ENCODE measurements at places on chromosomes 11 and 22.
A peak's percentile ranks its signal among the peaks of the same experiment; 100 is the strongest.

GRCh38 chr11:106524436-106524835, 447.0 kb downstream of the AASDHPPT start:
- no peak for DNase-seq

DNA sequence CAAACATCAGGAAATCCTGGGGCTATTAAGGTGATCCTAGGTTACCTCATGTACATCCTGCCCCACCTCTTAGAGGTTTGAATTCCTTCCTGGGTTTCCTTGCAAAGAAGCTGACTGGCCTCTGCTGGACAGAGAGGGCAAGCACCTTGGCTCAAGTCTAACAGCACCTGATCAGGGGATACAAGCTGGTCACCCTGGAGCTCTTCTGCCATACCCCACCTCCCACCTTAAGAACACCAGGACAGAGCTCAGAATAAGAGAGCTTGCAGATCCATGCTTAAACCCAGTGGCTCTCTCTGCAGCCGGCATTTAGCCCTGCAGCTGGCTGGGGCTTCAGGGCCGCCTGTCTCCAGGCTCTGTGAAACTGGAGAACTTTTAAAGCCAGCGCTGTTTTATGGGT, 386.6 kb upstream of the NARS2 start:
- no peak for DNase-seq

DNA sequence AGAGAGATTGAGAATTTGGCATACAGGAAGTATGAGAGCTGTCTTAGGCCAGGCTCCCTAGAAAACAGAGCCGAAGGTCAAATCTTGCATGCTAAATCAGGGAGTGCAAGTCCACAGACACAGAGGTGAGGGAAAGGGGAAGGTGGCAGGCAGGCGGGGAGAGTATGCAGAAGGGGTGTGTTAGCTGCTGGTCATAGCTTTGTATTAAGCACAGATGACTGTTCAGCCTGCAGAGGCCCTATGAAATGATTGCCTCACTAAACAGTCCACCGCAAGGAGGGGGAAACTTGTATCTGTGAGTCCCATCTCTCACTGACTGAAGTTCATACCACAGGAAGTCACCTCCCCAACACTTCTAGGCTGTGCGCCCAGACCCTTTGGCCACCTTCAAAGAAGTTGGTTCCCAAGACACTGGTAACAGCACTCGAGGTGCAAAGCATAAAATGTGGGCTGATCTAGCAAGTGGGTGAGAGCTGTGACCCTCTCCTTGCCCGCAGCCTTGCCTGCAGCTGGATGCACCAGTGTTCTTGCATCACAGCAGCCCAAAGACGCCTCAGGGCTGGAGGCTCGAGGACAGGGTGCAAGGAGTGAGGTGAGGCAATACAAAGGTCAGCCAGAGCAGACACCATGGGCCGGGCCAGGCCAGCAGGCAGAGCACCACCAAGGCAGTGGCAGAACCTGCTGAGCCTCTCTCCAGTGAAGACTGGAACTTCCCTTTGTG, 115.3 kb upstream of the TBCEL start:
- no peak for DNase-seq

- DNase-seq: no peak
Observed at GRCh38 chr11:14542324-14542723, 22.1 kb upstream of the PSMA1 start.

GRCh38 chr11:2796508-2797113, 89.0 kb downstream of the CDKN1C start:
- DNase-seq: peak; percentile 1

DNA sequence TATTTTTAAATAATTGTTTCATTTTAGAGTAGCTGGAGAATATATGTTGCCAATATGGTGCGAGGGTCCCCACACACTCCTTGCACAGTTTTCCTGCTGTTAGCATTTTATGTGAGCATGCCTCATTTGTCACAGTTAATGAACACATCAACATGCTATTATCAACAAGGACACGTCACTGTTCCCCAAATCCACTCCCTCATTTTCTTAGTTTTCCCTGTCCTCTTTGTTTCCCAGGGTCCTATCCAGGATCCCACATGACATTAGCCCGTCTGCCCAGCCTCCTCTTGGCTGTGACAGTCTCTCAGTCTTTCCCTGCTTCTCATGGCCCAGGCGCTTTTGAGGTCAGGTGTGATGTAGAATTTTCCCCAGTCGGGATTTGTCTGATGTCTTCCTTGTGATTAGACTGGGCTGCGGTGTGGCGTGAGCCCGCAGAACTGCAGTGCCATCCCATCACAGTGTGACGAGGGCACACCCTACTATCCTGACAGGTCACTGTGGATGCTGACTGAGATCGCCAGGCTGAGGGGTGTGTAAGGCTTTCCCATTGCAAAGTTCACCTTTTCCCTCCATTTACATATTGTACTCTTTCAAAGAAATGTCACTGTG, 450.6 kb upstream of the B3GAT1 start:
- DNase-seq: no peak

GRCh38 chr11:132855516-132855915, 676.8 kb downstream of the OPCML start:
- no peak for DNase-seq

- no peak for DNase-seq
Observed at GRCh38 chr11:71548716-71549151, 514 bp downstream of the KRTAP5-9 start.

DNA sequence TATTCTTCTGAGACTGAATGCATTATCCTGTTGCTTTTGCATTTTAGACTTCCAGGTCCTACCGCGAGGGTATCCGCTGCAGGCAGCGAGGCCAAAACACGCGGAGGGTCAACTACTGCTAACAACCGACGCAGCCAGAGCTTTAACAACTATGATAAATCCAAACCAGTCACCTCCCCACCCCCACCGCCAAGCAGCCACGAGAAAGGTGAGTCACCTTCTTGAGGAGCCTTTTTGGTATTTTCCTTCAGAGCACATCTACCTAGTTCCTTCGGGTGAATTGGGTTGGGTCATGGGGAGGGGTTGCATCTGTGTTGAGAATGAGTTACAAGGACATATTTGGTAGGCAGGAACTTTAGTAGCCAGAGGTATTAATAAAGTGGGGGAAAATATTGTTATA, 179.8 kb downstream of the NAV2 start:
- DNase-seq: no peak

- no peak for DNase-seq
Observed at GRCh38 chr11:91066456-91067047, 843.7 kb upstream of the CHORDC1 start.

- DNase-seq: no peak
Observed at GRCh38 chr22:50656122-50657070, 16.2 kb upstream of the SHANK3 start.

- DNase-seq: no peak
Observed at GRCh38 chr22:46910624-46911023, 148.2 kb downstream of the TBC1D22A start.

GRCh38 chr11:65425971-65426838, 3.6 kb downstream of the NEAT1 start:
- DNase-seq: no peak

- no peak for DNase-seq
Observed at GRCh38 chr22:29434288-29434687, 4.1 kb upstream of the RFPL1 start.

- no peak for DNase-seq
Observed at GRCh38 chr11:17746096-17746495, 11.5 kb downstream of the KCNC1 start.

DNA sequence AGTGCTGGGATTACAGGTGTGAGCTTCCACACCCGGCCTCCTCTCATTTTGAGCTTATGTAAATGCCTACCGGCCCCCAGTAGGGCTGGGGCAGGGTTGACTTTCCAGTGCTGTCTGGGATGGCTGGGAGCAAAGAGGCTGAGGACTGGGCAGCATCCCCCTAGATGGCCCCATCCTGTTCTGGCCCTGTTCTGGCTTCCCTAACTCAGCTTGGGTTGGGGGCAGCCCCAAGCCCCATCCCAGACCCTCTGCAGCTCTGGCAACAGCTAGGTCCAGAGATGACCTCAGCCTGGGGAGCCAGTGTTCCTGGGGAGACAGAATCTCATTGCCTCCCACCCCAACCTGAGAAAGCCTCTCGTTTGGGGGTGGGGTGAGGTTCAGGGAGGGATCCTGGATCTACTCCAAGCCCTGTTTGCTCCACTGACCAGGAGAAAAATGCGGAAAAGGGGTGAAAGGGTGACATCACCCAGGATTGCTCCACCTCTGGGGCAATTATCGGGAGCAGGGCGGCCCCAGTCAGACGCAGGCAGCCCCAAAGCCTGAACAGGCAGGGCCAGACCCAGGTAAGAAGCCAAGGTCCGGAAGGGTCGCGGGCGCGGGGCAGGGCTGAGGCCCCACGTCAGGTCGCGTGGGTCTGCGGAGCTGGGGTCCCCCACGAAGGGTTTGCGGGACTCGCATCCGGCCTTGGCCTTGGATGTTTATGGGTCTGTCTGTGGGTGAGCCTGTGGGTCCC, at the start of gene PNPLA2:
TSS of gene PNPLA2 (plus strand) at position 519 of the 733 bp plus-strand sequence. CDS start 805 bp downstream, outside the sequence.
- no peak for DNase-seq

DNA sequence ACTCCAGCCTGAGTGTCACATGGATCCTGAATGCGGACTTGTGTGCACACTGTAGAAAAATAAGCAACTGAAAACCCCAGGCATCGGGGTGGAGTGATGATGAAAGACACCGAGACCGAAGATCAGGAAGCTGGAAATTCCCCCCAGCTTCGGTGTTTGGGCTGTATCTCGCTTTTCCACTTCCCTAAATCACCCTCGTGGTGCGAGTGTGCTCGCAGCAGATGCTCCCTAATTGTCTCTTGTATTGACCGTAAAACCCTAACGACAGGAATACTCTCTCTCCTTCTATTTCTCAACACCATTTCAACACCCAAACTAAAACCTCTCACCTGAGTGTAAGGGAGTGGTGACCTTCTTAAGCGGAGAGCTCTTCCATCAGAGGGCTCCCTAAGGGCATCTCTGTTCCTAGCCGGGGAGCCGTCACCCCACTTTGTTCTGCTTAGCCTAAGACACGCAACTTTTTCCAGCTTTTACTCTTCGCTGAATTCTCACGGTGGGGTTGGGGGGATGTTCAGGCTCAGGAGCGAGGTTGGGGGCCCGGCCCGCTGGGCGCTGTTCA, 635 bp upstream of the GRK3 start:
- DNase-seq: no peak

- DNase-seq: no peak
Observed at GRCh38 chr11:12066056-12066798, 44.2 kb upstream of the MICAL2 start.

DNA sequence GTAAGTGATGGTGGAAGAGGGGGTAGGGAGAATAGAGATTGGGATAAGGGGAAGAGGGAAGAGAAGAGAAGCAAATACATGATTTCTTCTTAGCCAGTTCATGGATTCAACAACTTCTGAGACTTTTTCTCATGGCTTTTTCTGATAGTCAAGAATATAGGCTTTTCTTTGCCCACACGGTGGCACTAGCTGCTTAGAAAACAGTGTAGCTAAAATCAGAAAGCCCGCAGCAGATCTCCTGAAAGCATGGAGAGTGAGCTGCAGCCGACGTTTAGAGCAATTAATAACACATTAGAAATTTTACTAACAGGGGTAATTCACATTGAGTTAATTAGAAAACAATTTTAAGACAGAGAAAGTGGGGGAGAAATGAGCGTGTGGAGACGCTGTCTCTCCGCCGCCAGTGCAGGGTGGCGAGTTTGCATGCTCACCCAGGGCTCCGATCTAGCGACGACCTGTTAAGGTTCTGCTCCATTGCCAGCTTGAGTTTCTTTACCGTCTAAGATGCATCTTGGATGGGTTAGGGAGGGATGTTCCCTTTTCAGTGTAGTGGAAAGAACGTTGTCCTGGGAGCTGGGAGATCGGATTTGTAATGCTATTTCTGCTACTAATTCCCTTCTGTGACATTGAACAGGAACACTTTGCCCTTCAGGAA, 3.3 kb upstream of the RAG1 start:
- DNase-seq: peak; percentile 9

GRCh38 chr11:76610871-76611475, 59.6 kb downstream of the LRRC32 start:
- no peak for DNase-seq

GRCh38 chr11:100632941-100633452, 54.1 kb upstream of the ARHGAP42 start:
- no peak for DNase-seq

DNA sequence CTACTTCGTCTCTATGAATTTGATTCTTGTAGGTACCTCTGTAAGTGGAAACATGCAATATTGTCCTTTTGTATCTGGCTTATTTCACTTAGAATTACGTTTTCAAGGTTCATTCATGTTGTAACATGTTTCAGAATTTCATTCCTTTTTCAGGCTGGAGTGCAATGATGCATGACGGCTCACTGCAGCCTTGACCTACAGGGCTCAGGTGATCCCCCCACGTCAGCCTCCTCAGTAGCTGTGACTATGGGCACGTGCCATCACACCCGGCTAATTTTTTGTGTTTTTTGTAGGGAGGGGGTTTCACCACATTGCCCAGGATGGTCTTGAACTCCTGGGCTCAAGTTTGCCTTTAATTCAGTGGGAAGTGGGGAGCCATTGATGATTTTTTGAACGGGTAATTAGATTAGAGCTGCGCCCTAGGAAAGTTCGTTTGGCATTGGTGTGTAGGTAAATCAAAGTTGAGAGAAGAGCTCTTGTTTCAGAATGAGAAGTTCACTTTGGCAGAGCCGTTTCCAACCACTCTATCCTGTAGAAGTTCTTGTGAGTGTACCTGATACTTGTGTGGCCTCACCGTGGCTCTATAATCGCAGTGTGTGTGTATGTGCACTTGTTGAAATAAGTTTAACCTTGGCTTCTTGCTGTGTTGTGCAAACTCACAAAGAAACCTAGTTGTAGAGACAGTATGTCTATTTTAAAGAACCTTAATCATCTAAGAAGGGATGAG, 115.9 kb downstream of the NAV2 start:
- no peak for DNase-seq

DNA sequence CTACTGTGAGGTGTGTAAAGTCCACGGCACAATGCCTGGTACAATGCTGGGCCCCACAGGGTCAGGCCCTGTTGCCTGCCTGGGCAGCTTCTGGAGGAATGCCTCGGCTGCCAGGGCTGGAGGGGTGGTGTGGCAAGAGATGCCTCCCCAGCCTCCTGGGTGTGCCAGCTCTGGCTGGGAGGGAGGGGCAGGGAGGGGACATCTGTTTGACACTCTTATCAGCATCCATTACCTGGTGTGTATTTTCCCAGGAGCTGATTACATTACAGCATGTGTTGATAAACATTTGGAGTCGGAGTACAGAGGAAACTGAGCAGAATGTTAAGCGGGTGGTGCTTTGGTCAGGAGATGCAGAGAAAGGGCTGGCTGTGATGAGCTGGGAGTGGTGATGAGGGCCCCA, 11.0 kb upstream of the NECTIN1 start:
- no peak for DNase-seq

DNA sequence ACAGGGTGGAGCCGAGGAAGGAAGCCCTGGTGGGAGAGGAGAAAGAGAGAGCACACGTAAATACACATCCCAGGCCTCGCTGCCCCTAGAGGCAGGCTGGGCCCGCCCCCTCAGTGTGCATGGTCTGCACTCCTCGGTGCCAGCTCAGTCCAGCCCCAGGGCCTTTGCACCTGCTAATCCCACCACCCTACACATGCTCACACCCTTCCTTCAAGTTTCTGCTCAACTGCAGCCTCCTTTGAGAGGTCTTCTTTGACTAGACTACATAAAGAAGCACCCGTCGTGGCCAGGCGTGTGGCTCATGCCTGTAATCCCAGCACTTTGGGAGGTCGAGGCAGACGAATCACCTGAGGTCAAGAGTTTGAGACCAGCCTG, 5.5 kb downstream of the IL2RB start:
- no peak for DNase-seq
